GF-D8 (cell line): ENCODE measurements at places on chromosomes 3 and 15.

DNA sequence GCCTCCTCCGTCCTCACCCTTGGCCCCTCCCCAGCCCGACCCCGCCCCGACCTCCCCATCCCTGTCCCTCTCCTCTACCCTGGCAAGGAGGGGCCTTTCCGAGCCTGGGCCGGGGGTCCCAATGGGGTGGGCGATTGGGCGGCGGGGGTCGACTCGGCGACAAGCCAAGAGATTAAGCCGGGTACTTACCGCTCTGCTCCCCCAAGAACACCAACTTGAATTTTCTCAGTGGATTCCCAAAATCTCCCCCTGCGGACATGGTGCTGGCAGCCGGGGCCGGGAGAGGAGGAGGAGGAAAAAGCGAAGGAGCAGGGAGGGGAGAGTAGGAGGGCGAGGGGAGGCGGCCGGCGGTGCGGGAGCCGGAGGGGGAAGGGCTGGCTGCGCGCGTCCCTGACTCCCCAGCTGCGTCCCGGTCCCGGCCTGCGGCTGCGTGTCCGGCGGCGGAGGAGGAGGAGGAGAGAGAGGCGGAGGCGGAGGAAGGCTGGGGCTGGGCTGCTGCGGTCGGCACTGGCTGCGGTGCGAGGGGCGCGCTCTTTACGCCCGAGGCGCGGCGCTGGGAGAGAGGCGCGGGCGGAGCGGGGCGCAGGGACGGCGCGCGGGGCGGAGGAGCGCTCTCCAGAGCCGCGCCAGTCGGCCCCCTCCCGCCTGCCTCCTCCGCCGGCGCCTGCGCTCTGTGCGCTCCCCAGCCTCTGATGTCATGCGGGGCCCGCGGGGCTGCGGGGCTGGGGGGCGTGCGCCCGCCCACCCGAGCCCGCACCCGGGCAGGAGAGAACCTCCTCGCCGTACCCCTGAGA, at the start of gene RAB6B:
Gene RAB6B (minus strand): TSS at position 675 of the 794 bp plus-strand sequence. CDS start 416 bp downstream, at position 259.
- no peak for DNase-seq

GRCh38 chr15:37094333-37094914, 5.9 kb downstream of the MEIS2 start:
- DNase-seq = no peak

- no peak for DNase-seq
Measured at GRCh38 chr15:44584162-44584749, 47.3 kb downstream of the EIF3J start.

GRCh38 chr3:39590806-39591205, 123.3 kb downstream of the MOBP start:
- DNase-seq = no peak
